ENCODE measurements at places on chromosomes 2 and 18. TPM values are rescaled to one million over a fixed set of nuclear protein-coding genes. Genes with fewer than 3 reads are reported as not detected.
A peak's percentile ranks its signal among the peaks of the same experiment; 100 is the strongest.

The VWA3B gene
- total RNA-seq: 0.31 TPM

- no peak for DNase-seq
Measured at GRCh38 chr2:111194835-111195621, 74.3 kb downstream of the BCL2L11 start.

DNA sequence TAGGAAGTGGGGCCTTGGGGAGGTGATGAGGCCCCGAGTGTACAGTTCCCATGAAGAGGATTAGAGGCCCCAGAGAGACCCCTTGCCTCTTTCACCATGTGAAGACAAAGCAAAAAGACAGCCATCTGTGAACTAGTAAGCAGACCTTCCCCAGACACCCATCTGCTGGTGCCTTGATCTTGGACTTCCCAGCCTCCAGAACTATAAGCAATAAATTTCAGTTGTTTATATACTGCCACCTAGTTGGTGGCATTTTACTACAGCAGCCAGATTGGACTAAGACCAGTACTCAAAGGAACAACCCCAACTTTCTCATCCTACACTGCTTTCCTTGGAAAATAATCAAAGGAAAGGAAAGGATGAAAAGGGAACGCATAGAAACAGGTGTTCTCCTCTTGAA is 27.9 kb upstream of the CREG2 start:
- DNase-seq: no peak

GRCh38 chr2:197164141-197164754 is 146.3 kb downstream of the ANKRD44 start:
- no peak for DNase-seq

DNA sequence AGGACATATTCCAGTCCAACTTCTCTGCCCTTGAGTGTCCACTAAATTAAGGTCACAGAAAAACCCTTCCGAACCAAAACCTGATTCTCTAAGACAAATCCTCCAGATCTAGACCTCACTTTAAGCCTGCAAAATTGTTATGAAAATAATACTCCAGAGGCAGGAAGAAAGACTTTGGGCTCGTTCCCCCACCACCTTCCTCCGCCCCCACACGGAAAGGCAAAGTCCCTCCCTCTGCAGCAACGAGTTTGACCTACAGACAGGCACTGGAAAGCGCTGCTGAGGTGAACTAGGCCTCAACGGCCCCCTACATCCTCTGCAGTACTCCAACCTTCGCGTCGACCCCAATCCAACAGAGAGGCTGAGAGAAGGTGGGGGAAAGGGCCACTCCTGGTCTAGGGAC is 808 bp downstream of the ATP5MC3 start:
- peak; percentile 18 for DNase-seq

The DNAH6 gene
- 6.6 TPM for total RNA-seq

- no peak for DNase-seq
Measured at GRCh38 chr2:115654362-115654761, 1211.9 kb downstream of the DPP10 start.

DNA sequence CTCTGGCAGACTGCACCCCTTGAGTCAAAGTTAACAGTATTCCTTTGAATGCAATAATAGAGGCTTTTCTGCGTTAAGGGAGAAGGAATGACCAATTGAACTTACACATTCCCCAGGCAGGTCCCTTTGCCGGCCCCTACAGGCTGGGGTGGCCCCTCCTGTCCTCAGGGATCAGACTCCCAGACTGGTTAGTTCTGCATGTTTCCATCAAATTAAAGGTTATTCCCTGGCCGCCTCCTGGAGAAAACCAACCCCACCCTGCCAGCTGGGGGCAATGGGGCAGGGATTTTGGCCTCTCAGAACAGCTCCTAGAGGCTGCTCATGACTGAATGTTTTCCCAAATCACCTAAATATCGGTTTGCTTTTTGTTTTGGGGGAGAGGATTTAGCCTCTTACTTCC is 199.6 kb downstream of the MGAT5 start:
- no peak for DNase-seq

Measured in occipital lobe (tissue), 3 donors.